ENCODE measurements at places on chromosomes 1 and 21. TPM values are rescaled to one million over a fixed set of nuclear protein-coding genes. Genes with fewer than 3 reads are reported as not detected.

DNA sequence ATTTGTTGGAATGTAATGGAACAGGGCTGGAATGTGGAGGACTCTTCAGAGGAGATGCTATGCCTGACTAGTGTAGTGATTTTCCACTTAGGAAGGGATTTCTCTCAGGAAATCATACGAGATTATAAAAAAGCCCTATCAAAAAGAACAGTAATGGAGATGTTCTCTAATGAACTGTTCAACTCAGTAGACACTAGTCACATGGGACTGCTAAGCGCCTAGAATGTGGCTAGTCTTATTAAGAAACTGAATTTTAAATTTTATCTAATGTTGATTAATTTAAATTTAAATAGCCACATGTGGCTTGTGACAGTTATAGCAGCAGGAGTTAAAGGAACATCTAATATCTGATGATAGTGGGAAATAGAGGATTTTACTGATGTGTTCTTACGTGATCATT lies 94.0 kb downstream of the SLC35F3 start:
- H3K36me3 ChIP-seq, result no peaks in the 10 kb centered on the region
- no peaks in the 10 kb centered on the region for H3K27me3 ChIP-seq
- H3K4me3 ChIP-seq, result no peak overlapping the region
- no peak for DNase-seq

DNA sequence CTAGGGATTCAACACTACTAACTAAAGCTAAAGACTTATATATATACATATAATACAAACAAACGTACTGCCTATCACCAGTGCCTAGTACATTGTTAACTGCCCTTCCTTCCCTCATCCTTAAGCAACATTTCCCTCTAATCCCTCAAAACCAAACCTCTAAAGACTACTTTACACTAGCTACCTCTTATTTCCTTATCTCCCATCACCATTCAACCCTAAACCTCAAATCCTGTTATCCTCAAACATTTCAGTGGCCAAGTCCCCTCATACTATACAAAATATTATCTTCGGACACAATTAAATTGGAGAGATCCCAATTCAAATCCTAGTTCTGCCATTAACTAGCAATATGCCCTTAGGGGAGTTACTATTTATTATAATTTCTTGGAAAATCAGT lies 3.7 kb downstream of the SCAF4 start:
- no peaks in the 10 kb centered on the region for H3K27me3 ChIP-seq
- no peak overlapping the region for H3K4me3 ChIP-seq
- peaks cover 13% of the 10 kb centered on the region for H3K4me1 ChIP-seq
- no peak overlapping the region for H3K27ac ChIP-seq
- DNase-seq, result no peak

- peaks cover 28% of the 10 kb centered on the region for H3K4me1 ChIP-seq
- peaks cover 48% of the 10 kb centered on the region for H3K36me3 ChIP-seq
- H3K27ac ChIP-seq, result peak overlapping the region; percentile 56
- DNase-seq, result no peak
- no peak overlapping the region for H3K4me3 ChIP-seq
Measured at GRCh38 chr1:226697151-226697928, 41.7 kb downstream of the ITPKB start.

GRCh38 chr1:178821134-178821866 lies 49.6 kb downstream of the ANGPTL1 start:
- no peak for DNase-seq
- H3K36me3 ChIP-seq, result no peaks in the 10 kb centered on the region
- no peak overlapping the region for H3K27ac ChIP-seq
- H3K4me3 ChIP-seq, result no peak overlapping the region
- no peaks in the 10 kb centered on the region for H3K27me3 ChIP-seq

- DNase-seq, result no peak
- H3K27ac ChIP-seq, result no peak overlapping the region
- H3K4me1 ChIP-seq, result no peaks in the 10 kb centered on the region
- H3K4me3 ChIP-seq, result no peak overlapping the region
- no peaks in the 10 kb centered on the region for H3K27me3 ChIP-seq
Measured at GRCh38 chr1:187203257-187203656, 374.5 kb downstream of the PLA2G4A start.

The NR0B2 gene
- polyA plus RNA-seq, result 0.18 TPM

GRCh38 chr1:19622204-19622603 lies 21.9 kb upstream of the NBL1 start:
- peaks cover 15% of the 10 kb centered on the region for H3K36me3 ChIP-seq
- H3K27ac ChIP-seq, result no peak overlapping the region
- no peaks in the 10 kb centered on the region for H3K27me3 ChIP-seq
- no peak overlapping the region for H3K4me3 ChIP-seq
- no peak for DNase-seq

DNA sequence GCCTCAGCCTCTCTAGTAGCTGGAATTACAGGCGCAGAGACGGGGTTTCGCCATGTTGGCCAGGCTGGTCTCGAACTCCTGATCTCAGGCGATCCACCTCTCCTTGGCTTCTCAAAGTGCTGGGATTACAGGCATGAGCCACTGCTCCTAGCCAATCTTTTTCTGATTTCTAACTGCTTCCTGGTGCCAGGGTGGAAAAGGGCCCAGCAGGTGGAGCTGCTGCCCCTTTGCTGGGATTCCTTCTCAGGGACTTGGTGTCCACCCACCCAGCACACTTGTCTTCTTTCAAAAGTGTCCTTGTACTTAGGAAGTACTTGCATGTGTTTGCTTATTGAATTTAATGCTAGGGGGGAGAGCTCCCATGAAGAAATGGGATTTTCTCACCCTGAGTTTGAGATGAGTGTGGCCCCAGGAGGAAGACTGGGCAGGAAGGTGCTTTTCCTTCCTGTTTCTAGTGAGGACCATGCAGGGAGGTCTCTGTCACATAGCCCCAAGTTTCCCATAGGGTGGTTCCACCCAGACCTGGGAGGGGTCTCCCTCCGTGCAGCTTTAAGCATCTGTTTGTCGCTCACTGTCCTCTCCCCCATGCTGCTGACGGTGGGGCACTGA lies 14.2 kb downstream of the UTP11 start:
- H3K27ac ChIP-seq, result no peak overlapping the region
- DNase-seq, result no peak
- peaks cover 21% of the 10 kb centered on the region for H3K4me1 ChIP-seq
- peaks cover 28% of the 10 kb centered on the region for H3K36me3 ChIP-seq
- no peak overlapping the region for H3K4me3 ChIP-seq
